ENCODE measurements at places on chromosomes 5 and 9.

DNA sequence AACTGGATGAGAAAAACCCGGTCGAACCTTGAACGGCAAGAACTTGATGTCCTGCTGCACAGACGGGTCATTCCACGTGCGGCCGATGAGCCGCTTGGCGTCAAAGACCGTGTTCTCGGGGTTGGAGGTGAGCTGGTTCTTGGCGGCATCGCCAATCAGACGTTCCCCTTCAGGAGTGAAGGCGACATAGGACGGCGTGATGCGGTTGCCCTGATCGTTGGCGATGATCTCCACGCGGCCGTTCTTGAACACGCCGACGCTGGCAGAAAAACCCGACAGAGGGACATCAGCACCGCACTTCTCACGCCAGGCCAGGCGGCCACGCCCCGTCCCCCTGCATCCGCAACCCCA lies 519 bp downstream of the HSPA5 start:
- peak; percentile 25 for DNase-seq

DNA sequence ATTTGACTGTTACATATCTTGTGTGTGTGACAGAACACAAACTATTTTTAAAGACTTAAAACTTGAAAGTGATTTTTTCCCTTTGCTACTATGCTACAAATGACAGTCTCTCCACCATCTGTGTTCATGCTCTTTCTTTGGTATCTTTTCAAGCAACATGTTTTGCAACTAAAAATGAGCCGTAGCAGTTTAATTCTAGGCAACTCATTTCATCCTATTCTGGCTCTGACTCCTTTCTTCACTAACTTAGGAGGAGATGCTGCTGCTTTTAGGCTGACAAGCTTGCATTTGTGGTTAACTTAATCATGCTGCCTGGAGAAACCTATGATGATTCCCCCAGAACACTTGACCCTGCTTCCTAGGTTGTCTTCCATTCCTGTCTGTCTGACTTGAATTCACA lies 100.6 kb downstream of the HACD4 start:
- DNase-seq, result no peak

DNA sequence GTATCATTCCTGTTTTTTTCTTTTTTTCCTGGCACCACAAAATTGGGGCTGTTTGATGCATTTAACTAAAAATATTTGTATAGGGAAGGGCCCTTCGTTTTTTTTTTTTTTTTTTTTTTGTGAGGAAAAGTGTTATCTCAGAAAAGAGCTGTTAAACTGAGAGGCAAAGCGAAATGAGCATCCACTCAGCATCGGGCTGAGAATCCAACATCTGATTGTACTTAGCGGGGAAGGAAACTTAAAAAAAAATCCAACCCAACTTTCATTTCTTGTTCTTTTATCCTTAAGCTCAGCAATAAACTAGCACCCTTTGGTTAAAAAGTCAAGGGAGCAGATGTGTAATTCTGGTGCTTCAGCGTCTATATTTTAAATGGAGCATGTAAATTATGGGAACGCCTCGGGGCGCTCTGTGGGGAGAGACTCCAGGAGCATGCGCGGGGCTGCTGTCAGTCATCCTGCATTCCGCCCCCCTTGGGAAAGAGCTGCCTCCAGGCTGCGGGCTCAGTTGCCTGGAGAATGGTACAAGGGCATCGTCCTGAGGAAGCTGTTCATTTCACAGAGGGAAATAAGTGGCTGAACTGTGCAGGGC lies 33.3 kb downstream of the DMRT2 start:
- no peak for DNase-seq

GRCh38 chr9:115694014-115694413 lies 459.6 kb upstream of the PAPPA start:
- DNase-seq, result no peak

GRCh38 chr9:22147813-22148527 lies 138.9 kb upstream of the CDKN2B start:
- no peak for DNase-seq

GRCh38 chr5:92070786-92071185 lies 687.7 kb upstream of the ARRDC3 start:
- DNase-seq, result no peak

DNA sequence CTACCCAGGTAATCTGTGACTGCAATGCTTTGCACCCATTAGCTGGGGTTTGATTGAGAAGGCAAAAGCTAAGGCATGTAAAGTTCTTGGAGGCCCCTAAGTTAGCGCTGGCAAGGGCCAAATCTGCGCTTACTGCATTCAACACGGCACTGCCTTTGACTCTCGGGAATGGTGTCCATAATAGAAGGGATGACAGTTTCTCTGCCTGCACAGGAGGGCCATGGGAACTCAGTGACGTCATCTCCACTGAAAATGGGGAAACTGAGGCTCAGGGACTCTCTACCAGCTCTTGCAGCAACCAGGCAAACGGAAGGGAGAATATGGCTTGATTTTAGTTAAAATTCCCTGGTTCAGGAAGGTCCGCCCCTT lies 487 bp downstream of the SPATA24 start:
- DNase-seq, result no peak

DNA sequence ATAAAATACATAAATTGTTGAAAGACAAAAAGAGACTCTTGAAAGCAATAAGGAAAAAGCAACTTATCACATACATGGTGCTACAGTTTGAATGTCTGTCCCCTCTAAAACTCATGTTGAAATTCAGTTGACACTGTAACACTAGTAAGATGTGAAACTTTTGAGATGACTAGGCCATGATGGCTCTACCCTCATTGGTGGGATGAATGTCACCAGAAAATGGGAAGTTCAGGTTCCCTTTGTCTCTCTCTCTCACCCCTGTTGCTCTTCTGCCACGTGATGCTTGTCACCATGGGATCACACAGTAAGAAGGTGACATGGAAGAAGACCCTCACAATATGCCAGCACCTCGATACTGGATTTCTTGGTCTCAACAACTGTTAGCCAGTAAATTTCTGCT lies 50.3 kb upstream of the SPTLC1 start:
- no peak for DNase-seq

DNA sequence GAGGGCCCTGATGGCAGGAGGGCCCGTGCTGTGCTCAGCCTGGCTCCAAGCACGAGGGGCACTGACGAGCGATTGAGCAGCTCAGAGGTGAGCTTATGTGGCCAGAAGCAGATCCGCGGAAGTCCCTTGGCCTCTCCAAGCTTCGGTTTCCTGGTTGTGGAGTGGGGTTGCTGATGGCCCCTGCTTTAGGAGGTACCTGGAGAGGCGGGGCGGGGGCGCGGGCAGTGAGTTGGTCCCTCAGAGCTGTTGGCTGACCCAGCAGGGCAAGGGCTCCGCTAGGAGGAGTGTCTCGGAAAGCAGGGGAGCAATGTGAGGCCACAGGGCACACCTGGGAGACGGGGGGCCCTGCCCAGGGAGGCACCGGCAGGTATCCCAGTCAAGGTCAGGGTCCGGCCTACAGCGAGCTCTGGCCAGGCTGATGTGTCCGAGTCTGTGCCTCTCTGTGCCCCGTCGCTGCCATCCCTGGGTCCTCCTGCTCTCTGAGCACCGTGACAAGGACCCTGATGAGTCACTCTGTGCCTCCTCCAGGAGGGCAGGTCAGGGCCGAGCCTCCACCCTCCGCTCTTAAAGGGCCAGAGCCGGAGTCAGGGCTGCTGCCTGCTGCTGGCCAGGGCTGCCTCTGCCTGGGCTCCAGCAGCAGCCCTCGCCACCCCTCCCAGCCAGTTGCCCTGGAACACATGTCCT lies 14.8 kb downstream of the NCS1 start:
- DNase-seq, result no peak

DNA sequence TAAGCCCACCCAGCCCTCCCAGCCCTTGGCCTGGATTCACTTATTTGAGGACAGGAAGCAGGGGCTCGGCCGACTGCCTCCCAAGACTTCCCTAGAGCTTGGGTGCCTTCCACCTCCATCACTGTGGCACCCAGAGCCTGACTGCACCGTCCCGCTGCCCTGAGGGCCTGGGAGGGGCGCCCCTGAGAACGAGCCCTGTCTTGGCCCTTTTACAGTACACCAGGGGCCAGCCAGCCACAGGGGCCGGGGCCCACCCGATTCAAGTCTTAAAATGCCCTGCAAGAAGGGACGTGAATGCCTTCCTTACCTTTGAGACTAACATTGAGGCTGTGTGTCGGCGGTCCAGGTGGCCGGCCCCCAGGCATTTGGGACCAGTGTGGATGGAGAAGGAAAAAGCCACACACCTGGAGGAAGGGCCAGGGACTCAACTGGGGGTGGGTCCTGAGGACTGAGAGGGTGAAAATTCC lies 16.8 kb downstream of the FAM78A start:
- DNase-seq, result no peak

DNA sequence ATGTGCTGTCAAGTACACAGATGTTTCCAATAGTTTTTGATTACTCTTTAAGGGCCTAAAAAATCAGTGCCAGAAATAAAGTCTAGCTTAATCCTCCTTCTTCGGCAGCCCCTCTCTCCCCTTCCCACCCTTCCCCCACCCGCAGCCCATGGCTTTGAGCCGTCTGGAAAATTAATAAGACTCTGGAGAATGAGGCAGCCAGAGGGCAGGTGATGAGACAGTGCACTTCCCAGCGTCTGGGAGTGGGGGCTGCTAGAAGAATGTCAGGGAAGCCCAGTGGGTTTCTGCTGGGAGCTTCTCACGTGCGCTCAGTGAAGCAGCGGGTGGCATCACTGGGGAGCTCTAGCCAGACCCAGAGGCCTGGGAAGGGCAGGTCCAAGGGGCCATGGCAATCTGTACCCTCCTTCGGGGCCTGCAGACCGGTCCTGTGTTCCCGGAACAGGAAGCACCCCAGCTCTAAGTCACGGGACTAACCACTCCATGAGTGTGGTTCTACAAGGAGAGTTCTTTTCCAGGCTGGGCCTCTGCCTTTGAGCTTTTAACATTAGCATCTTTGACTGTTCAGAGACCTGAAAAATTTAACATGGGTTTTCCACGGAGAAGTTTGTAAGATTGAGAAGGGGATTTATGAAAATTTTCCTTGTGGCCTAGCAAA lies 164.8 kb upstream of the OTULINL start:
- DNase-seq, result no peak

GRCh38 chr5:14447958-14448911 lies 133.4 kb upstream of the OTULINL start:
- no peak for DNase-seq

- DNase-seq, result no peak
Observed at GRCh38 chr5:50965654-50966375, 299.4 kb downstream of the PARP8 start.

GRCh38 chr9:121735793-121736770 lies 84.6 kb downstream of the DAB2IP start:
- no peak for DNase-seq

DNA sequence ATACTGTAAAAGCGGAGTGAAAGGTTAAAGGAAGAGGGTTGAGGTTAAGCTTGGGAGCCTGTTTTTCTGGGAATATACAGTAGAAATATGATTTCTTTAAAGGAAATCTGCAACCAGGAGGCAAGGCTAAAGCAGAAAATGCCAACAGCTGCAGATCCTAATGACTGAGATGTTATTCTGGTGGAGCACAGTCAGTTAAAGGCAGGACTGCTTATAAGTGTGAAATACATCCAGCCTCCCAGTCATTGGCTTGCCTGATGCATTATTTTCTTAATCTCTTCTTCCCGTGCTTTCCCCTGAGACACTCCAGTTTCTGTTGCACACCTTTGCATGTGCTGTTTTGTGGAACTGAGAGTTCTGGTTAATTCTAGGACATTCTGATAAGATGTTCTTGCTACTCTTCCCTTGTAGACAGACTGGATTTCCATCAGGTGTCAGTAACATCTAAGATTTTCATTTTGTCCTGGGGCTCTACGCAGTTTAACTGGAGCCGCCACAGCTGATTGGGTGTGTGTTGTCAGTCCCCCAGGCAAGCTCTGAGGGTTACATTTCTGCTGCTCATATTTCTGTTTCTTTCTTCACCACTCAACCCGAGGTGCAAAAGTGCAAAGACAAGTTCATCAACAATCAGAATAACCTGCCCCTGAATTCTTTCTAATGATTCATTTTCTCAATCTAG lies 44.4 kb downstream of the CAST start:
- DNase-seq, result no peak

GRCh38 chr5:11878814-11879213 lies 25.4 kb downstream of the CTNND2 start:
- DNase-seq, result no peak

- DNase-seq, result no peak
Observed at GRCh38 chr5:144422018-144422727, 251.5 kb downstream of the KCTD16 start.

DNA sequence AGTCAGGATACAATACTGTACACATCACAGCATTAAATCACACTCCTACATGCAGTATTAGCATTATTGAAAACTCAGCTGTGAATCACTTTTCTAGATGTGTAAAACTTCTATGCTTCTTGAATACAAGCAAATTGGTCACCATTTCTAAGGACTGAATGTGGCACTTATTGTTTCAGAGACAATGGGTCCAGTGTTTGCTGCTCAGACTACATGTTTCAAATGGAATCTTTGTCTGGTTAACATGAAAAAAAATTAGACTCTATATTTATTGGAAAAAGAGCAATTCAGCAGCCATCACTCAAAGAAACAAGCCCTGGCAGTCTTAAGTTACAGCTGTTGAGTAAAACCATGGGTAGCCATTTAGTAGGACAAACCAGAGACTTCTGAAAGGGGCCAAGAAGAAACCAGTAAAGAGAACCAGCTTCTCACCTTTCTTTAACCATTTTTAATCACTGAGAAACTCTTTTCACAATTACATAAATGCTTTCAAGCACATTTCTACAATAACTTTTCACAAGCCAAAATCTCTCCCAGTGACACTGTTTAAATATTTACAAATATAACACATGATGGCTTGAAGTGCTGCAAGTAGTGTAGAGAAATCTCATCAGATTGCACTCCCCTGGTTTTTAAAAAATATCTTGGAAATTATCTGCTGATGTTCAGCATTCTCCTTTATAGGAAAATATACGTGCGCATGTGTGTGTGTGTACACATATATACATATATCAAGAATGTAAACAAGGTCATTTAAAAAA lies 35.2 kb downstream of the OR2K2 start:
- no peak for DNase-seq

DNA sequence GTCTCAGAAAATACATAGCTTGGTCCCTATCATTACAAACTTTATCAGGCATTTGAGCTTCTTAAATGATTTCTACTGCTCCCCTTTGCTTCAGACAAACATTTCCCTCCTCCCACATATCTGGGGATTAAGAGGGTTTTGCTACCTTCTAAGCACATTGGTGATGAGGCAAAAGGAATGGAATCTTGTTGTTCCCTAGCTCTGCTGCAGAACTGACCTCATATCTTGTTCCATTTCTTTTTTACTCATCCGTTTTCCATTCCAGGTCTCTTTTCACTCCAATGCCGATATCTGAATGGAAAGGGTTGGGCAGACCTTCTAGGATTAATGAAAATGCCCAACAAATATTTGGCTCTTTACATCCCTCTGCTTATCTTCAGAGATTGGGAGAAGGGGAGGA lies 444.6 kb downstream of the ZNF608 start:
- no peak for DNase-seq

GRCh38 chr5:143143973-143144372 lies 259.5 kb downstream of the NR3C1 start:
- no peak for DNase-seq

DNA sequence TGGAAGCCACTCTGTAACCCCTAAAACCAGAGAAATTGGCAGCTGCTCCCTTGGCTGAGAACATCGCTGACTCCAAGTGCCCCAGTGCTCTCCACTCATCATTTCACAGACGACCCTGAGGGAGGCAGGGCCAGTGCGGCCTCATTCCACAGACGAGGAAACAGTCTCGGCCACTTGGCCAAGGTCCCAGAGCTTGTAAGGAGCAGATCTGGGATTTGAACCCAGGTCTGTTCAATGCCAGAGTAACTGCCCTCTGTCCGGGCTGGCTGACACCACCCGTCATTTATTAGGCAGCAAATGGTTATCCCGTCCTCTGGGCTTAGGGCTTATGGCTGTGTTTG lies 19.9 kb upstream of the IER5L start:
- DNase-seq, result no peak

- DNase-seq, result no peak
Observed at GRCh38 chr5:14172149-14172795, 29.1 kb downstream of the TRIO start.

- no peak for DNase-seq
Observed at GRCh38 chr5:72468606-72469005, 38.6 kb downstream of the ZNF366 start.

Data from stimulated activated CD4-positive, alpha-beta T cell treated with anti-CD3 and anti-CD28 coated beads, TNF-alpha, amount 100 ng/mL, for 48 hours (primary cell).